Activated CD8-positive, alpha-beta T cell treated with anti-CD3 and anti-CD28 coated beads, Interleukin-2, amount 10 ng/mL, durations not matched to agents 7 days and 5 days (primary cell): ENCODE measurements at places on chromosomes 1 and 21.

- no peak for DNase-seq
These were observed 10.3 kb upstream of the LMNA start for GRCh38 chr1:156104065-156104810.

DNA sequence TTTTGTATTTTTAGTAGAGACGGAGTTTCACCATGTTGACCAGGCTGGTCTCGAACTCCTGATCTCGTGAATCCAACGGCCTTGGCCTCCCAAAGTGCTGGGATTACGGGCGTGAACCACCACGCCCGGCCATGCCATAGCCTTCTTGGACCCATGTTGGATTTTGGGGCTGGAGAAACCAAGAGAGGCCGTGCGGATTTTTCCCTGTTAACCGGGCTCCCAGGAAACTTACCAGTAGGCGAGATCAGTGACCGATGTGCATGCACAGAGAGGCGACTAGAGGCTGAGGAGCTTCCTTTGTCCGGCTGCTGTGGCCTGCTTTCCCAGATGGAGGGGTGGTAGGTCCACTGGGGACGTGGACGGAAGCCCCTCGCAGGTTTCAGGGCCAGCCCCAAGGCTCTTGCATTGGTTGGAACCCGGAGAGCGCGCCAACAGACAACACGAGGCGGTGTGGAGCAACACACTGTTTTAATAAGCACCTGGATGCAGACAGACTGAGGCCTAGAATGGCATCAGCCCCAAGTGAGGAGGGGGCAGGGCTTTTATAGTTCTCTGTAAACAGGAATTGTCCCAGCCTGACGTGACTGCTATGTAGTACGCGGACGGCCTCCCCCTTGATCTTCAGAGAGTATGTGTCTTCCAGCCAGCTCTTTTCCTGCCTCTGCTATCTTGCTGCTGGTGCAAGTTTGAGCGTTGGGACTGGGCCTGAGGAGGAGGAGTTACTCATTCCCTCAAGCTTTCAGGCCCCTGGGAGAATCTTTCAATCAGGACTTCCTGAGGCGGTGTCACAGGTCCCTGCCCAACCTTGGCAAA, at the start of gene ERVH48-1:
ERVH48-1 (minus strand) TSS at position 517 of the 813 bp plus-strand sequence. CDS start 6,624 bp downstream, outside the sequence.
- DNase-seq: no peak

DNA sequence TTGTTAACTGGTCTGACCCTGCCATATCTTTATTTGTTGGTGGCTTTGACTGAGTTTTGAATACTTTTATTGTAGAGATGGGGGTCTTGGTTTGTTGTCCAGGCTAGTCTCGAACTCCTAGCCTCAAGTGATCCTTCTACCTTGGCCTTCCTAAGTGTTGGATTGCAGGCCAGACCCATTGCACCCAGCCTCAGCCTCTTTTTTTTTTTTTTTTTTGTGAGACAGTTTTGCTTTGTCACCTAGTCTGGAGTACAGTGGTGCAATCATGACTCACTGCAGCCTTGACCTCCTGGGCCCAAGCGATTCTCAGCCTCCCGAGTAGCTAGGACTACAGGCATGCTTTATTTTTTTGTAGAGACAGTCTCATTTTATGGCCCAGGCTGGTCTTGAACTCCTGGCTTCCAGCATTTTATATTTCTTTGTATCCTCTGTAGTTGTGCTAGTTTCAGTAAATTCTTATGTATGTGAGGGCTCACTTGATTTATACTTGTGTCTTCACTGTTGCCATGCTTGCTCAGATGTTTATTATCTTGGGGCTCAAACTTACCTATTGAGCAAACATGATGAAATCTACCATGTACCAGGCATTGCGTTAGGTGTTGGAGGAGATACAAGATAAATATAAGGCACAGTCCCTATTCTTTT, 24.1 kb downstream of the THRAP3 start:
- no peak for DNase-seq

DNA sequence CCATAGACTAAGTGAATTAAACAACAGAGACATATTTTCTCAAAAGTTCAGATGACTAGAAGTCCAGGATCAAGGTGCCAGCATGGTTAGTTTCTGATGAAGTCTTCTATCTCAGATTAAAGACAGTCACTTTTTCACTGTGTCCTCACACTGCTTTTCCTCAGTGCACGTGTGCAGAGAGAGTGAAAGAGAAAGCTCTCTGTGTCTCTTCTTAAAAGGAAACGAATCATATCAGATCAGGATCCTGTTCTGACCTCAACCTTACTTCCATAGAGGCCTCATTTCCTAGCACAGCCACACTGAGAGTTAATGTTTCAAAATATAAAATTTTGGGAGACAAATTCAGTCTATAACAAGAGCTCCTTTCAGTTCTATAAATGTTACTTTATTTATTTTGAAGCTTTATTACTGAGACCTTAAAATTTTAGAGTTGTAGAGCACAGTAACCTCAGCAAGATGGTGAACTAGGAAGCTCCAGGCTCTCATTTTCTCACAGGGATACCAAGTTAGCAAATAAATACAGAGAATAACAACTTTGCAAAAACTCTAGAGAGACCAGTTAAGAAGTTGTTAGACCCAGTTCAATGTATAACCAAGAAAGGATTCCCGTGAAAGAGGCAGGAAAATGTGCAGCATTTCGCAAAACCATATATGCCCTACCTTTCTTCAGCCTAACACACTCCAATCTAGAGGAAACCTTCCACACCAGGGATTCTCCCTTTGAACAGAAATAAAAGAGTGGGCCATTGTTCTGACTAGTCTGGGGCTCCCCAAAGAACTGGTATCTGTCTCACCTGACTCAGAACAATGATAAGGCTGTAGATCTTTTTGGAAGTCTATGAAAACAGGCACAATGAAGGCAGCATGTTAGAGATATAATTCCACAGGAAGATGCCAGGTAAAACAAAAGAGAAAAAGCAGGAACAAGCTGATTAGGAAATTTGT, 372.2 kb downstream of the MRPL39 start:
- no peak for DNase-seq

GRCh38 chr1:192252776-192253175, 64.0 kb upstream of the RGS21 start:
- no peak for DNase-seq

GRCh38 chr1:236515443-236515958, 8.3 kb upstream of the LGALS8 start:
- DNase-seq: no peak

- peak; percentile 80 for DNase-seq
These were observed 23.8 kb upstream of the LRRC8C start for GRCh38 chr1:89608984-89609725.

- DNase-seq: no peak
These were observed 11.2 kb upstream of the HMGCS2 start for GRCh38 chr1:119779869-119780356.

DNA sequence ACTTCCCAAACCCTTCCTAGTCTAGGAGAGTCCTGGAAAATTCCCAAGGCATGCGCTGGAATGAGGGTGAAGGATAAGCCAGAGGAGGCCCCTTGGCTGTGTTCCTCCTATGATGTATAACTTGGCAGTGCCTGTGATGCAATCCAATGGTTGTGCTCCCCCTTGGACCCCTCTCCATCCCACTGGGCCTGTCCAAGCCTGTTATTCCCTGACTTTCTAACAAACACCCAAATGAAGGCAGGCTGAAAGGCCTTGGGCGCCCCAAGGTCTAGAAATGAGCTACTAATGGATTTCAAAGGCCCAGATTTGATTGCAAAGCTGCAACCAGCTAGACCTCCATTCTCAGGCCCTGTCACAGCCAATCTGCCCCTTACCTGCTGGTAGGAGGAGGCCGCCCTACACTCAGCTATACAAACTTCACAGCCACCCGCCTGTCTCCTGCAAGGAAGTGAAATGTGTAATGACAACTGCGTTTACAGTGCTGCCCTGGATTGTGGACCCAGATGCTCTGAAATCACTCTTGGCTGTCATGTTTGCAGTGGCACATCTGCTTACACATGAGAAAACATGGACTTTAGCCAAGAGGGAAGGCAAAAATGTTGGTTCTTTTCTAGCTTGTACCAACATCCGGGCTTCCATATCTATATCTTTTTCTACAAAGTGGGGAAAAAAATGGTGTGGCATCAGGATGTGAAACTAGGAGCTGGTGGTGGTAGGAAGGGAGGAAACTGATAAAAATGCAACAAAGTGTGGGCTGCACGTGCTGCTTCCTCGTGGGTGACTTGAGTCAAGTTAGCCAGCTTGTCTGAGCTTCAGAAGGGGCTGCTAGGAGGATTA, 130.4 kb downstream of the TRABD2B start:
- no peak for DNase-seq

DNA sequence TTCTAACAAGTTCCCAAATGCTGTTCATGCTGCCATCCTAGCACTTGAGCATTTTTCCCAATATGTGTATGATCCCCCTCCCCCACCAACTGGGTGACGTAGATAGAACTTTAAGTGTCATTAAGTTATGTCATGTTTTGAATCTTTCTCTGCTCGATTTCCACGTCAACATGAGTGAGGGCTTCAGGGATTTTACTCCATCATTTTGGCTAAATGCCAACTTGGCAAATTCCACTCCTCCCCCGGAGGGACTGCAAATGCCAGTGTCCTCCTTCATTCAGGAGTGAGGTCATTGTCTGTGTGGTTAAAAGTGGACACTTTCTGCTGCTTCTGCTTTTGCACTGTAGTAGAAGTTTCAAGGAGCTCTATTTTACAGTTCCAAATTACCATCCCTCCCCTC, 201.7 kb downstream of the FGGY start:
- DNase-seq: peak; percentile 4

- peak; percentile 33 for DNase-seq
These were observed 13.7 kb upstream of the RPL5 start for GRCh38 chr1:92817986-92818764.

DNA sequence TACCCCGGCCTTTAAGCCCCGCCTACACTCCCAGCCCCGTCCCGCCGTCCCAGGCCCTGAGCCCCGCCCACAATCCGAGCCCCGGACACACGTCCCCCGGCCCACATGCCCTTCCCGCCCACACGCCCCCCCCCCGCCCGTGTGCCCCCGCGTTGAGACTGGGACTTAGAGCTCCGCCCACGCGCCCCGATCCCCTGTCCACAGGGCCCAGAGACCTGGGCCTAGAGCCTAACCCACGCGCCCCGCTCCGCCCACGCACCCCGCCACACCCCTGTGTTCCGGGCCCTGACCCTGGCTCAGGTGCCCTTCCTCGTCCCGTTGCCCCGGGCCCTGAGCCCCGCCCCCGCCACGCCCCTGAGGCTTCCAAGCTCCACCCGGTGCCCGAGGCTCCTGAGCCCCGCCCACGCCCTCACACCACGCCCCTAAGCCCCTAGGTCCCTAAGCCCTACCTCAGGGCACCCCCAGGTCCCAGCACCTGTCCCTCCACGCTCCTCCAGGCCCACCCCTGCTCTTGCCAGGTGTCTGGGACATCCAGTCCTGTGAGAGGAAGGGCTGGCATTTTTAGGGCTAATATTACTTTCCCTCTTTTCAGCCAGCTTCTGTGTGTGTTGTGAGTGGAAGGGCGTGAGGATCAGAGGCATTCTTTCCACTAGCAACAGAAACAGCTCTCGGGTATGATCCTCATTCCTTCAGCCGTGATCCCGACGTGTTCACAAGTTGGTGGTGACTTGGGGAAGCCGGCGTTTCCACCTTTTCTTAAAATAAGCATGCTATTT, 552 bp upstream of the GPR157 start:
- DNase-seq: peak; percentile 77

- DNase-seq: no peak
These were observed 1.1 kb downstream of the LRRC8C start for GRCh38 chr1:89633800-89634625.
